ENCODE measurements at places on chromosomes 11 and 22.

DNA sequence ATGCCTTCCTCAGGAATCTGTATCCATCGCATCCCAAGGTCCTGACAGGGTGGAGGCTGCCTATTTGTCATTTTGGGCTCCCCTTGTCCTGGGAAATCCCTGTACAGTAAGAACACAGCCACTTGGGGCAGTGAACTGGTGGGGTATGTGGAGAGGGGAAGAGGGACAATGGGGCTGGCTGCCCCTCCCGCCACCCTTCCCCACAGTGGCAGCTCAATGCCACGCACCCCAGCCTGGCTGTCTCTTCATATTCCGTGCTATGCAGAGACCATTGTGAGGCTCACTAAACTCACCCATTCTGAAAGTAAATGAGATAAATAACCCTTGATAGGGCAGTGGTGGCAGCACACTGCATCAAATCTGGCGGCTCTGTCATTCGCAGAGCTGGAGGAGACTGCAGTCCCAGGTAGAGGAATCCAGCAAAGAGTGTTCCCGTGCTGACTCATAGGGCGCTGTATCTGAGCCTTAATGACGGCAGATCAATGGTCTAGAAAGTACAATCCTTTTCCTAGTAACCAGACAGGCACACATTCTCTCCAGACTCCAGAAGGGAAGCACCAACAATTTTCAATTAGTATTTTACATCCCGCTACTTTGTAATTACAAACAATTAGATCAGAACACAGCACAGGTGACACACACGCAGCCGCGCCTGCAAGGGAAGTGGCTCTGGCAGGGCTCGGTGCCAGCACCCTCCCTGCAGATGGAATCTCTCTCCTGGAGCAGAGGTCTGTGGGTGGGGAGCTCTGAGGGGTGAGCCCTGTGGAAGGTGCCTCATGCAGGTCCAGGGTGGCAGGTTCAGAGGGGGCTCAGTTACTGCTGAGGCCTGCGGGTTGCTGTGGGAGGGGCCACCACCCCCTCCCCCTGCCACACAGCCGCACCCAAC, 167.9 kb upstream of the B3GAT1 start:
- DNase-seq = no peak

DNA sequence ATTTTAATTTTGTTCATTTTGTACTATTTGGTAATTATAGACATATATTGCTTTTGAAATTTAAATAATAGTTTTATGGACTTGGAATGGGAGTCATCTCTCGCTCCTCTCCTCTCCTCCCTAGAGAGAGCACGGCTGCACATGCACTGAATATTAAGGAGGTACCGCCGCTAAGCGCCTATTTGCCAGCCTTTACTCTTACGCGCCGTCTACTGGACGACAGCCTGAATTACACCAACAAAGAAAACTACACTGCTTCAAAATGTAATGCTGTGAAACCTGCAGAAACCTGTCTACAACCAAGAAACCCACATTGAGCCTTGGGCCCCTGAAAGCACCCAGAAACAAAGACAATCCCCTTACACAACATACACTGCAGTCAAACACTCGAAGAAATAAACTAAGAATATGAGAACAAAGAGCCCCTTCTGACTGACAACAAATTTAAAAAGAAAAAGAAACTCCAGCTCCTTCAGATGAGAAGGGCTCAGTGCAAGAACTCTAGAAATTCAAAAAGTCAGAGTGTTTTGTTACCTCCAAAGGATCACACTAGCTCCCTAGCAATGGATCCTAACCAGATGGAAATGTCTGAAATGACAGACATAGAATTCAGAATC, 737.2 kb downstream of the LRRC4C start:
- DNase-seq = no peak

GRCh38 chr11:134145715-134146114, 76.8 kb downstream of the JAM3 start:
- no peak for DNase-seq

GRCh38 chr22:36589856-36590255, 60.9 kb upstream of the EIF3D start:
- DNase-seq = no peak

GRCh38 chr22:29163808-29164207, 41.9 kb upstream of the EMID1 start:
- no peak for DNase-seq

- DNase-seq = no peak
Measured at GRCh38 chr11:16841481-16841880, 103.0 kb downstream of the C11orf58 start.

- no peak for DNase-seq
Measured at GRCh38 chr22:32518848-32519247, 44.2 kb downstream of the FBXO7 start.

GRCh38 chr11:12177739-12178338, 67.4 kb downstream of the MICAL2 start:
- no peak for DNase-seq

DNA sequence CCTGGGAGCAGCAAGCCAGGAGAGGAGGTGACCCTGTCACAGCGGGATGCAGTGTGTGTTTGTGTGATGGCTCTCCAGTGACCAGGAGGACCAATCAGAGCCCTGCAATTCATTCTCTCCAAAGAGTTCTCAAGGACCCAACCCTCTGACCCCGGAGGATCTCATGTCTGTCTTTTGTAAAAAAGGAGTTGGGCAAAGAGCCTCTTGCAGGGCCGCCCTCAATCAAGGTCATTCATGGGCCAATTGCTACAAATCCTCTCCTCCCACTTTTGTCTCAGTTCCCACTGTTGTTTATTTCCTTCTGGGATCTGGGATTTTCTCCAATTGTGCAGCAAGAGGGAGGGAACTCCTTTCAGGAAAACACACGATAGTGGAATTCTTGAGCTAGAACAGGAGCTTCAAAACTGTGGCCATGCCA, 4.0 kb downstream of the TECTA start:
- no peak for DNase-seq

DNA sequence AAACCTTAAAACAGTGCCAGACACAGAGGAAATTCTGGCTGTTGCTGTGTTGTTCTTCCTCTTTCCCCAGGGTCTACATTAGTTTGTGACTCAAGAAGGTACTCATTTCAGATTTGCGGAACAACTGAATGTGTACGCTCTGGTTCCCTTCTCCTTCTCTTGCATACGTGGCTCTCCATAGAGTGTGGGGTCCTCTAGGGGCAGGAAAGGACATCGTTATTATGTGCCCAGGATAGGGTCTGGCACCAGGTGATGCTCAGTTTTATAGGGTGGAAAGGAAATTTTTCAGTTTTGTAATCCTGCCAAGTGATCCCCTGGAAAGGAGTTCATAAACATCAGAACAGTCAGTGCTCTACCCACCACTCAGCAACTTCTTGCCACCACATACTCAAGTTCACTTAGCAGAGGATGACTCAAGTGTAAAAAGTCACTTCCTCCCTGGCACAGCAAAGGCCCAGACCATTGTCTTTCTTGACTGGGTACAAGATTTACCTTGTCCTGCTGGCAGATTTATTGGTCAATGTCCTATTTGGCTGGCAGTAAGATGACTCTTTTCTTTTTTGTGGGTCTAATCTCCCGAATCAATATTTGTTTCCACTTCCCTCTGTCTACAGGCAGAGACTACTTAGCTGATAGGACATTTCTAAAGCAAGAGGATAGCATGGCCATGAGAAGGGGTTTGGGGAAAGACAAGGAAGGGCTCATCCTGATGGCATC, 246.0 kb upstream of the TENM4 start:
- no peak for DNase-seq

DNA sequence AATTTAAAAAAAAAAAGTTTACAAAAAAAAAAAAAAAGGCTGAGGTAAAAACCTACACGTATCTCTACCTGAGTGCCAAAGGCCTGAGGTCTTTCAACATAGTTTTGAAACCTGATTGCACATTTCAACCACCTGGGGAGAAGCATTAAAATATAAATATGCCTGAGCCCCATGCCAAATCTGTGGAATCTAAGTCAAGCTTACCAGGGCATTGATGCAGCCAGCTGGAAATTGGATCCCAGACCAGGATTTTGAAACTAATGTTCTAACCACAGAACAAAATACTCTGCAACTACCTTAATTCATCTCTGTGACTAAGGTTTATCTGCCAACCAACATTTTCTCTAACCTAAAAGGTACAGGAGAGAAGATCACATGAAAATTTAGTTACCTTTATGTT, 38.8 kb upstream of the CHRNA10 start:
- no peak for DNase-seq

- DNase-seq = peak; percentile 75
Measured at GRCh38 chr11:64447831-64448598, 89.1 kb downstream of the RPS6KA4 start.

DNA sequence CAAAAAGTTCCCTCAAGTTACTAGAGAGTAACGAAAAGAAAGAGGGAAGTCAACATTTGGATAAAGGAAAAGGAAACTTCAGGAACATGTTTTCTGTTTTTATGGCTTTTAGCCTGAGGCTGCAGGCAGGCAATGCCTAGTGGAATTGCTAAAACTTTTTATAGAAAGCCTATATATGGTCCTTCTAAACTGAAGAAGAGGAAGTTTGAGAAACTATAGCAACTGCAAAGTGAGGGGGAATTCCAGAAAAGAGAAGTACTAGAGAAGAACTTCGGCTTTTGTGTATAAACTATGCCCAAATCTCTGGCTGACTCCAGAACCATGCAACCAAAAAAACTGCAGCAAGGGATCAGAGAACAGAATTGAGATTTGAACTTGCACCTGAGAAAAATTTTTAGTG, 74.3 kb upstream of the ARHGAP42 start:
- peak; percentile 50 for DNase-seq

DNA sequence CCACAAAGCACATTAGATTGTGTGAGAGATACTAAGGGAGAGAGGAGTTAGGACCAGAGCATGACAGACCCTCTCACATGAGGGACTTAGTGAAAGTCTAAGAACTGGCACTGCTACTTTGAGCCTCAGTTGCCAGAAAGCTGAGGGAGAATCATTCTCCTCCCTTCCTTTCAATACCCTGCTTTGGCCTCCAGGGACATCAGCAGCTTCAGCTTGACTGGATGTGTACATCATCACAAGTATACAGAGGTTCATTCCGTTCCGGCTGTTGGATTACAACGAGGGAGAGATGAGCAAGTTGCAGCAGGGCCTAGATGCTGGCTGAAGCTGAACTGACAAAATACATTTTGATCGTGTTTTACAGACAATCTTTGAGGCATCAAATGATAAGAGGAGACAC, 15.7 kb upstream of the ANO5 start:
- no peak for DNase-seq

GRCh38 chr11:77080643-77081210, 14.0 kb downstream of the CAPN5 start:
- DNase-seq = peak; percentile 67

- no peak for DNase-seq
Measured at GRCh38 chr11:43921561-43922294, 20.7 kb upstream of the C11orf96 start.

- no peak for DNase-seq
Measured at GRCh38 chr22:49454726-49455125, 372.9 kb downstream of the BRD1 start.

- peak; percentile 31 for DNase-seq
Measured at GRCh38 chr11:111097191-111097590, 148.3 kb upstream of the POU2AF2 start.

DNA sequence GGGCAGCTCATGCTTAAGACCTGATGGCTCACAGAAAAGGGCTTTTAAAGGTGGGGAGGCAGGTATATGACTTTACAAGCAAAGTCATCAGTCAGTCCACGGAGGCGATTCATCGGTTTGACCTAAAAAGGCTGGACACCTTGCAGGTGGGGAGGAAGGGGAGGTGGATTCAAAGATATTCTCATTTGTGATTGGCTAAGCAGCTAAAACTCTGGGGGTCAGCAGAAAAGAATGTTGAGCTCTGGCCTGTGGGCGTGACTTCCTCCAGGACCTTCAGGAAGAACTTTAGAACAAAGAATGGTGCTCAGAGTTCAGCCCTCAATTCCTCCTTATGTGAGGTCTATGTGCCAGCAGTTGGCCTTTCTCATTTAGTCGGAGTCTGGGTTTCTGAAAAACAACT, 78.3 kb upstream of the LMO1 start:
- no peak for DNase-seq

DNA sequence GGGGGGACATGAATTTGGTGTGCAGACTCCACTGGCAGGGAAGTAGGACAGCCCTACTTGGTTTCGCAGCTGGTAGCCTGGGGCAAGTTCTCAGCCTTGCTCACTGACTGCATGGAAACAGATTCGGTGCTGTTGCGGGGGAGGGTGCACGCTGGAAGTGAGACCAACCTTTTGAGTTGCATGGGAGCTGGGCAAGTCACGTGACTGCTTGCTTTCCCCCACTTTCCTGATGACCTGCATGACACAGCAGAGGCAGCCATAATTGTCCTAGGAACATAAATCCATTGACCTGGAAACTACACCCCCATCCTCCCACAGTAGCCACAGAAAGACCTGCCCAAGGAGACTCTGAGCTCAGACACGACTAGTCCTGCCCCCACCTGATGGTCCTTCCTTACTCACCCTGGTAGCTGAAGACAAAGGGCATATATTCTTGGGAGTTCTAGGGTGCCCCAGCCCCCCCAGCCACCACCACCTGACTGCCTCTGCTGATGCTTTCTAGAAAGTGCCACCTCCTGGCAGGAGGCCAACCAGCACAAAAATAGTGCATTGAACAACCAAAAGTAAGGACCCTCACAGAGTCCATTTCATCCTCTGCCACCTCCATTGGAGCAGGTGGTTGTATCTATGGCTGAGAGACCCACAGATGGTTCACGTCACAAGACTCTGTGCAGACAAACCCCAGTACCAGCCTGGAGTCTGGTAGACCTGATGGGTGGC, 4.1 kb upstream of the HBG2 start:
- no peak for DNase-seq

DNA sequence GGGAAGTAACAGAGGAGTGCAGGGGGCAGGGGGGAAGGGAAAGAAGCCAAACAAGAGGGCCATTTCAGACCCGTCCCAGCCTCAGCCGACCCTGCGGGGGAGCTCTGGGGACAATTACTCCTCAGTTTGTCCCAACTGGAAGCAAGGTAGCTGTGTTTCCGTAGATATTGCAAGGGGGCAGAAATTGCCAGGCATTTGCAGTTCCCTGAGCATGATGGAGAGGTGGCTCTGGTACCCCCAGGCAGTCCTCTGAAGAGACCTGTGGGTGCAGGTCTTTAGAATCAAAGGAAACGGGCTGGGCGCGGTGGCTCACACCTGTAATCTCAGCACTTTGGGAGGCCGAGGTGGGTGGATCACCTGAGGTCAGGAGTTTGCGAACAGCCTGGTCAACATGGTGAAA, 13.8 kb upstream of the JAM3 start:
- DNase-seq = no peak

GRCh38 chr22:48045369-48045768, 1282.9 kb downstream of the TBC1D22A start:
- DNase-seq = no peak

GRCh38 chr22:21687685-21688259, 22.0 kb downstream of the PPIL2 start:
- DNase-seq = no peak

All from inflammatory macrophage treated with lipopolysaccharide for 1 hour (primary cell).